ENCODE measurements at places on chromosomes 4 and X.

DNA sequence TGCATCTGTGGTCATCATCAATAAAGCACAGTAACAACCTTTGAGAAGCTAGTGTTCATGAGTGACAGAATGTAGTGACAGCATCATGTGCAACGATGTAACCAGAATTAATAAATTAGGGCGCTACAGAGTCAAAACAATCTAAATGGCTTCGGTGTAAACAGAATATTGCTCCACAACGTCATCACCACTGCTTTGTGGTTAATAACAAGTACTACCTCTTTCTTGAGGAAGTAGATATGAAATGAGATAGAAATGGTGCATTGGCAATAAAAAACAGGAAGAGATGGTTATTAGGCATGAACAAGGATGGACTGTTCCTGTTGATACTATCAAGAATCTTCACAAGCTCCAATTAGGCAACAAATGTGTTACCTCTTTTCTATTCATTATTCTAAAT, 8.7 kb upstream of the PDHA2 start:
- no peak for DNase-seq

GRCh38 chr4:43348591-43348990, 456.1 kb downstream of the GRXCR1 start:
- DNase-seq: no peak

DNA sequence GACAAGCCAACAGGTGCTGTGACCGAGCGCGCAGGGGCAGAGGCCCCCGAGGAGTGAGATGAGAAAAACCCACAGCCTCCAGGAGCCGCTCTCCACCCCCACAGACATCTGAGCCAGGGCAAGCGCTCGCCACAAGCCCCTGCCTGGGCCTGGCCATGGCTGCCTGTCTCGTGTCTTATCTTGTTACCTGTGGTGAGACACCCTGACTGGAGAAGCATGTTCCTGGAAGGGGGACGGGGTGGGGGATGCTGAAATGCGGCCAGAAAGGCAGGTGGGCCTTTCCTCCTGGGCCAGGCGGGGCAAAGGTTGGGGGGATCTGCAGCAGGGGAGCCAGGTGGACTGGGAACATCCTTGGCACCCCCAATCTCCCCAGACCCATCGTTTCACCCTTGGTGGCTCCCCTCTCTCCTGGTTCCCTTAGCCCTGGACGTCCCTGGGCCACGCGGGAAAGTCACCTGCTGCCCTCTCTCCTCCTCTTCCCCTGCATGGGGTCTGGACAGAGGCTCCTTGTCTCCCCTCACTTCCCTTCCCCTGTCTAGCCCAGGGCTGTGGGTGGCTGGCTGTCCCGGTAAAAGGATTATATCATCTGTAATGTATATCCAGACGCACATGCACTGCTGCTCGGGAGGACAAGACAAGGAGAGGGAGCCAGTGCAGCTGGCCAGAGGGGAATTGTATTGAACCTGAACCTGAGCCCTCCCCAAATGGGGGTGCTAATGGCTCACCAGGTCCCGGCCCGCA, 8.4 kb upstream of the DUSP9 start:
- DNase-seq: no peak

DNA sequence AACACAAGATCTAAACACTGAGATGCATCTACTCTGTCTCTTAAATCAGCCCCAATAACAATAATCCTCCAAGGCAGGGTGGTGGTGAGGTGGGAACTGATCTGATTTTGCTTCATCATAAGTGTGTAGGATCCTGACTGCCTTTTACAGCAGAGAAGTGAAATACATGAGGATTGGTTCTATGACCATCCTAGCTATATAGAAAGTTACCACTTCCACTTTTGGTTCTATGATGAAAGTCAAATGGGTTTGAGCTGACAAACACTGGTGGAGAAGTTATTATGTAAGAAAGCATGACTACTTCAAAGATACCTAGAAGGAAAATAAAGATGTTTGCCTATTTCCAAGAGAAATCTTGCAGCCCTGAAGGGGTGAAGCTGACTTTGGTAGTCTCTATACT, 181.6 kb downstream of the NKX6-1 start:
- DNase-seq: no peak

DNA sequence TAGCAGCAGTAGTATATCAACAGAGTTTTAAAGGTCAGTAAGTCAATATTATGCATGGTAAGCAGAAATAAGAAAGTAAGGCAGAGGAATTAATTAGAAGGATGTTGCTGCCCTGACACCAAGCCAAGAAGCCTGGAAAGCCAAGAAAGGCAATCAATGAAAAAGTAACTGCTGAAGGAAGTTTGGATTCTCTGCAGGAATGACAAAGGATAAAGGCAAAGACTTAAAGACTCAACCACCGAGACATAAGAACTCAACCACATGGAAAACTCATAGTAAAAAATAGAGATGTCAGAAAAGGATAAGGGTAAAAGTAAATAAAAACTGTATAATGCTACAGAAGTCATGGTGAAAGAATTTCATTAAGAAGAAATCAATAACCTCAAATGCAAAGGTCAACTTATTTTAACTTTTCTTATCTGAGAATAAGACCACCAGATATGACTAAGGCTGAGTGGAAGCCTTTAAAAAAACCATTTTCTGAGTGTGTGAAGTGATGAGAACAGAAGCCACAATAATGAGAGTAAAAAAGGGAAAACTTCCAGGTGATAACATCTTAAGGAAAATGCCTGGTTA, 55.2 kb downstream of the NEK1 start:
- no peak for DNase-seq

- no peak for DNase-seq
These were observed 23.1 kb downstream of the MOSPD2 start for GRCh38 chrX:14896273-14896672.

- DNase-seq: no peak
These were observed 77.9 kb downstream of the RTL9 start for GRCh38 chrX:110436523-110436922.

- no peak for DNase-seq
These were observed 7.5 kb downstream of the UCHL1 start for GRCh38 chr4:41264212-41264611.

- DNase-seq: no peak
These were observed 75.5 kb downstream of the ANXA10 start for GRCh38 chr4:168167714-168168284.

- peak; percentile 59 for DNase-seq
These were observed 126.0 kb upstream of the ENPP6 start for GRCh38 chr4:184343502-184344177.

DNA sequence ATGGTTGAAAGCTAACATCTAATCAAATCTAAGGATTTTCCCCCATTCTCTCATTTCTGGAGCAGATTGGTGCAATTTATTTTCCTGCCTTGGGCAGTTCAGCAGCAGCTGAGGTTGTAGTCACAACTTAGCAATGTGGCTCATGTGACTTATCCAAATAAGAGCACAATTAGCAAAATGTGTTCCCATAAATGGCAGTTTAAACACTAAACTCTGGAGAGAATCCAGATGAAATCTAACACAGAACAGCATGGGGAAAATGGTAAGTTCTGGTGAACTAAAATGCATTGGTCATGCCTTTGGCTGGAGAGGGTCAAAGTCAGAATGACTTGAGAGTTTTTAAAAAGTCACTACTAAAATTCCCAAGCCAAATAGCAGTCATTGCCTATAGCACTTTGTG, 422.6 kb upstream of the DIPK2B start:
- DNase-seq: peak; percentile 88

GRCh38 chr4:121139533-121140222, 24.4 kb downstream of the TNIP3 start:
- no peak for DNase-seq

DNA sequence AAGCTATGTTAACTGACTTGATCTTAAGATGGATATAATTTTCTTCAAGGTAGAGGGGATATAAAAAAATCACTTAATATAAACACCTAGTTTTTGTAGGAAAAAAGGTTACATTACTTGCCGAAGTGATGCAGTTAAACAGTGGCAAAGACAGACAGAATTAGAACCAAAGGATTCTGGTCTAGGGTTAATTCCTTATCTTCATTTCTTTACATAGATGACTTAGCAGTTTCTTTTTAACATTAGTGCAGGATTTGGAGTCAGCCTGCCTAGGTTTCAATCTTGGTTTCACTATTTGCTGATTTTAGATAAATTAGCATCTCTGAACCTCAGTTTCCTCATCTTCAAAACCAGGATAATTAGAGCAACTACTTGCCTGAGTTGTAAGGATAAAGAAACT, 14.3 kb downstream of the ZAR1 start:
- DNase-seq: no peak

DNA sequence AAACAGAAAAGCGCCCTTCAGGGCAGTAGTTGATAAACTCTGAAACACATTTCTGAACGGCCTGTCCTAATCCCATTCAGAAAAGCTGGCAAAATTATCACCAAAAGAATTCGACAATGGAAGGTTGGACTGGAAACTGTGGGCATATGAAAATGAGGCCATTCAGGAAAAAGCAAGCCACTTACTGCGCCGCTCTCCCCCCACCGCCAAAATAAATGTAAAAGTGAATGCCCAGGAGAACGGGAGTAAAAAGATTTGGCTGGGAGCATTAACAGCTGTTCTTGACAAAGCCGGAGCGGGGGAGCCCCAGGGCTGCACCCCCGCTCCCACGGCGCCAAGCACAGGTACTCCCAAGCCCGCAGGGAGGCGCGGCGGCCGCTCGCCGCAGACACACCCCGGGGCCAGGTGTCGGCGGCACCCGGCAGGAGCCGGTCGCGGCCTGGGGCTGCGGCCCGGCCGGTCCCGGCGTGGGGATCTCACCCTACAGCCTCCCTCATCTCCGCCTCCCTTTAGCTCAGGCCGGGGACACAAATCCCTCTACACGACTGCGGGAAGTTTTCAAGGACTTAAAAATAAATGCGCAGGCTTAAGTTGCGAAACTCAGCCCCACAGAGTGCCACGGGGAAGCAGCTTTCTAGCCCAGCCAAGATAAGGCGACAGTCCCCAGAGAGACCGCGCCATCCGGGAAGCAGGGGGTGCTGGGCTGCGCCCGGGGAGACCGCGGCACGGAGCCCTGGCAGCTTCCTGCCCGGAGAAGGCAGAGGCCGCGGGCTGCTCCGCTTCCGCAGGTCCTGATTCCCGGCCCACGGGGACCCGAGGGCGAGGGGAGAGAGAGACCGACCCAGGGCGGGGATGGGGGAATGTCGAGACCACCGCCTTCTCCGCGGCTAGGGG, 593 bp downstream of the SH3RF1 start:
- DNase-seq: no peak

DNA sequence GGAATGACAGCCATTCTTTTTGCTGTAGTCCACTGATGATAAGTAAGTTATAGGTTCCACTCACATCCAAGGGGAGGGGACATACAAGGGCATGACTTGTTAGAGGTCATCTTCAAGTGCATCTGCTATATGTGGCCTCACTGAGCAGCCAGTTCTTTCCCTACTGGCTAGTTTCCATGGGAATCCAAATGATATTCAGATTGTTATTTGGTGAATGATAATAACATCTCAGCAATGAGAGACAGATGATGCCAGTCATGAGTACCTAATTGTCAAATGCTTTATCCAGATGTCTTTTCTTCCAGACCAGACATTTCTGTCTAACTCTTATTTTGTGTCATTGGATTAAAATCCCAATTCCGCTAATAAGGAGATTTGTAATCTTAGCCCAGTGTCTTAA, 460.4 kb upstream of the BOD1L1 start:
- DNase-seq: no peak

GRCh38 chrX:154372612-154373022, 1.8 kb downstream of the FLNA start:
- DNase-seq: no peak

- DNase-seq: no peak
These were observed 75.8 kb downstream of the MAGEB10 start for GRCh38 chrX:27883468-27884092.

GRCh38 chr4:8736090-8736825, 135.4 kb downstream of the HMX1 start:
- DNase-seq: no peak

DNA sequence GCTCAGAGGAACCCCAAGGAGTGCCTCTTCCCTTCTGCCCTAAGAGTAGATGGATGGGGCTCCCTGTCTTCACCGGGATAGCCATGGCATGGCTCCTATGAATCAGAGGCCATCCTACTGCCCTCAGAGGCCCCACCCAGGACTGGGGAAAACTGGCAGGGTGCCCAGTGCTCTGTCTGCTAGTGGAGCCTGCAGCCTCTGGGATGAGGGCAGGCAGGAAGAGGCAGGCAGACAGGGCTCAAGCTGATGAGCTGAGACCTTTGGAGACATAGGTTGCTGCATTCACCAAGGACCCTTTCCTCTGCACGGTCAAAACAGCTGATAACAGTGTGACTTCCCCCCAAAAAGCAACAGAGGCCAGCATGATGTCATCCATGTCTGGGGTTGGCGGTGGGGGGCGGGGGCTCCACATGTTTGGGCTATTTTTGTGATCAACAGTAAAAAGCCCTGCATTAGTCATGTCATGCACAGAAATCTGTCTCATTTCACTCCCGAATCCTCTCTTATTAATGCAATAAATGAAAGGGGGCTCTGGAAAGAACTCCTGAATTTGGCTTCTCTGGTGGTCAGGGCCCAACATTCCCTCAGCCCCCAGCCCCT, 207.6 kb upstream of the MAMLD1 start:
- DNase-seq: peak; percentile 35

All from fibroblast of the conjunctiva (primary cell).